Temporal lobe (tissue), 4 donors: ENCODE measurements at places on chromosomes 5 and 9. TPM values are rescaled to one million over a fixed set of nuclear protein-coding genes. Genes with fewer than 3 reads are reported as not detected.

ALDOB gene
- total RNA-seq: not detected

IFNA5 gene
- total RNA-seq: not detected

GPR150 gene
- 0.25 TPM for total RNA-seq

APBA1 gene
- total RNA-seq: 34.2 TPM

CARD9 gene
- under 0.01 TPM for total RNA-seq

ISCA1 gene
- total RNA-seq: 74.7 TPM

CNTFR gene
- total RNA-seq: 15.0 TPM

RNF183 gene
- not detected for total RNA-seq

ADRB2 gene
- 0.74 TPM for total RNA-seq

LRRTM2 gene
- 118 TPM for total RNA-seq

ACOT12 gene
- total RNA-seq: 0.98 TPM

PCDHB11 gene
- total RNA-seq: 8.9 TPM

HAVCR2 gene
- 3.9 TPM for total RNA-seq

HK3 gene
- total RNA-seq: 0.49 TPM

NREP gene
- total RNA-seq: 551 TPM

PCDH12 gene
- total RNA-seq: 3.4 TPM

IZUMO3 gene
- total RNA-seq: not detected

KCNV2 gene
- not detected for total RNA-seq

ORM2 gene
- total RNA-seq: not detected

CORO2A gene
- total RNA-seq: 4.2 TPM

SLC34A1 gene
- not detected for total RNA-seq

PCDHB7 gene
- total RNA-seq: 8.9 TPM

PCDHGB3 gene
- 11.1 TPM for total RNA-seq

NR6A1 gene
- total RNA-seq: 1.2 TPM

SHISAL2B gene
- total RNA-seq: 0.49 TPM

RETREG1 gene
- 56.5 TPM for total RNA-seq

CDC14B gene
- 17.7 TPM for total RNA-seq

GRHPR gene
- total RNA-seq: 44.3 TPM

SMIM33 gene
- total RNA-seq: not detected

ADGRD2 gene
- 0.25 TPM for total RNA-seq

KLF4 gene
- total RNA-seq: 3.2 TPM

PHF24 gene
- 25.6 TPM for total RNA-seq

PLCXD3 gene
- total RNA-seq: 7.6 TPM

AQP7 gene
- not detected for total RNA-seq

FBP2 gene
- not detected for total RNA-seq

STC2 gene
- total RNA-seq: 0.25 TPM

SAPCD2 gene
- 1.5 TPM for total RNA-seq

PCDHB10 gene
- total RNA-seq: 14.5 TPM

ADAMTS12 gene
- 2.0 TPM for total RNA-seq

SNCB gene
- total RNA-seq: 15.7 TPM

CTSV gene
- 0.74 TPM for total RNA-seq

KIF4B gene
- total RNA-seq: 0.25 TPM

ZNF454 gene
- 15.0 TPM for total RNA-seq

ADAMTS13 gene
- total RNA-seq: 2.2 TPM

PCDHGB7 gene
- total RNA-seq: 14.8 TPM

ASTN2 gene
- total RNA-seq: 27.3 TPM

FIBCD1 gene
- total RNA-seq: 0.74 TPM

MAN1B1 gene
- 37.6 TPM for total RNA-seq

PDE8B gene
- 8.9 TPM for total RNA-seq
